ENCODE measurements at places on chromosomes 7 and 10.

DNA sequence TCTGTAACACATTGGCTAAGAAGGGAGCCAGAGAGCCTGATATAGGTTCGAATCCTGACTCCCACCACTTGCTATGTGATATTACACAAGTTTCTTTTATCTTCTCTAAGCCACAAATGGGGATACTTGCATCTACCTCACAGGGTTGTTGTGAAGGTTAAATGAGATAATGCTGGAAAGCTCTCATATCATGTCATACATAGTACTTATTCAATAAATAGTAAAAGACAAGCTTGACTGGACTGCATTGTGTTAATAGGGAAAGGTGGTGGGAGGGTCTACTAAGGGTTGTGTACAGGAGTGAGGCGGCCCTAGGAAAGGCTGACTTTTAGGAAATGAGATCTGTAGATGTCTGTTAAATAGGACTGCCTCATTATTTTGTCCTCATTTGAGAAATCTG lies 35.8 kb upstream of the DNMBP start:
- DNase-seq: peak; percentile 23

- no peak for DNase-seq
Observed at GRCh38 chr10:96951954-96952353, 119.9 kb downstream of the LCOR start.

DNA sequence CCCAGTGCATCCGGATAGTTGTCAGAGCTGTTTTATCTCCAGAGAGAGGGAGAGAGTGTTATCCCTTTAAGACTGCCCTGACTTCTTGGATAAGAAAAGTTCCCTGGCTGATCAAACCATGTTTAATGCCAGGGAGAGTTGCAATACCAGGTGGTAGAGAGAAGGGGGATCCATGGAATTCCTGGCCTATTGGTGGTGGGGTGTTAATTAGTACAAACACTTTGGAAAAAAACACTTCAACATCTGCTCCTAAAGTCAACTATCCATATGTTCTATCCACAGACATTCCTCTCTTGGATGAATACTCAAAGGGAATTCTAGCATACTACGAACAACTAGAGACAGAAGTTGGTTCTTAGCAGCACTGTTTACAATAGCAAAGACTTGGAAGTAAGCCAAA lies 307.2 kb downstream of the TCERG1L start:
- no peak for DNase-seq

- DNase-seq: no peak
Observed at GRCh38 chr10:72014785-72015480, 50.7 kb downstream of the CHST3 start.

GRCh38 chr10:78777867-78778266 lies 290.9 kb upstream of the ZMIZ1 start:
- peak; percentile 70 for DNase-seq

GRCh38 chr7:26398756-26399509 lies 107.3 kb downstream of the SNX10 start:
- peak; percentile 44 for DNase-seq

DNA sequence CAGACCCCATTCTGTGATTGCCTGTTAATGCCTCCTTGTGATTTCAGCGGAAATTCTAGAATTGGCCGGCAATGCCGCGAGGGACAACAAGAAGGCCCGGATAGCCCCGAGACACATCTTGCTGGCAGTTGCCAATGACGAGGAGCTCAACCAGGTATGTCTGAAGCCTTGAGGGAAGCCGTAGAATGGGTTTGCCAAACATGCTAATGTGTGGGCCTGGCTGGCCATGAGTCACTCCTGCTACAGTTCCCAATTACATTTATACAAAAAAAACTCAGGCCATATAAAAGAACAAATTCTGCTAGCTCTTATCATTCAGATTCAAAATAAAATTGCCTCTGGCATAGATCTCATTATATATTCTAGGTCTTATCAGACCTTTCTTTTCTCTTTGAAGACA lies 37.4 kb downstream of the MACROH2A2 start:
- no peak for DNase-seq

DNA sequence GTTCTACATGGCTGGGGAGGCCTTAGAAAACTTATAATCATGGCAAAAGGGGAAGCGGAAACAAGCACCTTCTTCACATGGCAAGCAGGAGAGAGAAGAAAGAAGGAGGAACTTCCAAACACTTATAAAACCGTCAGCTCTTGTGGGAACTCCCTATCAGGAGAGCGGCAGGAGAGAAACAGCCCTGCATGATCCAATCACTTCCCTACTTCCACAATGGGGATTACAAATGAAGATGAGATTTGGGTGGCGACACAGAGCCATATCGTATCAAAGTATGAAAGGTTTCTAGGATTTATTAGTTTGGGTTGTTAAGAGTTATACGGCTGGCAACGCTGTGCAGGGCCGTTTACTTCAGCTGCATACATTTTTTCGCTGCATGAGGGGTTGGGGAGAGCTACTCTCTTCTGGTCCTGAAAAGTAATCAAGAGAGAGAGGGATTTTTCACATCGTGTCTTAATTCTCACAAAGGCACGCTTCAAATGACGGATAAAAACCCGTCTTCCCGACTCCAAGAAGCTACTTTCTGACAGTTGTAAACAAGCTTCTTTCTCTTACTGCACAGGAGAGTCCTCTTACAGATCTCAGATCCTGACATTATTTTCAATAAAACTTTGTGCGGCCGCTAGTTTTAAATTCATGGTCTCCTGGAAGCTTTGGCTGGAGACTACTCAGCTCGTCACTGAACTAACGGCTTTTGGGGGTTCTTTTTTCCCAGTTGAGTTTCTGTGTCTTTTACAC lies 751 bp upstream of the GTPBP10 start:
- DNase-seq: peak; percentile 57

GRCh38 chr7:88665892-88666514 lies 93.5 kb upstream of the ZNF804B start:
- DNase-seq: no peak

GRCh38 chr10:83076443-83076842 lies 1062.9 kb upstream of the GHITM start:
- no peak for DNase-seq

DNA sequence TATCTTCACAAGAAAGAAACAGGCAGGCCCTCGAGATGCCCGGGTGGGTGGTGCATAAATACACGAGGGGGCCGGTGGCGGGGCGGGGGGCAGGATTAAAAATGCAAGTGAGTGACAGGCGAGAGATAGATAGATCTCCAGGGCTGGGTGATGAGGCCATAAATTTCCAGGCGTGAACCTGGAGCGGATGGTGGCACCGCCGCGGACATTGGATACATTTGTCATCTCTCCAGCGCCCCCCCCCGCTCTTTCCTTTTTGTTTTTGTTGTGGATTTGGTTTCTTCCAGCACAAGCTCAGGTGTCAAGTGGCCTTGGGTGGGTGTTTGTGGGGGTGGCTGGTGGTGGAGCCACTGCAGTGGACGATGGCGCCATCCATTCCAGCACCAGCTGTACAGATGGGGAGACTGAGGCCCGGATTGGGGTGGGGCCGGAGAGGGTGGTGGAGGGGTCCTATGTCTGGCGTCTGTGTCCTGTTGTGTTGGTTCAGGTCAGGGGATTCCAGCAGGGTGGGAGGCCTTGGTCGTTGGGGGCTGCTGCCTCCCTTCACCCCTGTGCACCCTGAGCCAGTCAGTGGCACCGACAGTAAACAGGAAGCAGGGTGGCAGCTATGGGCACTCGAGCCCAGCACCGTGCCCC lies 2.9 kb downstream of the ELFN1 start:
- DNase-seq: no peak

GRCh38 chr10:51786016-51786683 lies 86.8 kb upstream of the CSTF2T start:
- DNase-seq: no peak

- DNase-seq: no peak
Observed at GRCh38 chr7:15459018-15459615, 102.7 kb downstream of the AGMO start.

GRCh38 chr10:19577381-19577780 lies 238.9 kb upstream of the PLXDC2 start:
- DNase-seq: no peak

GRCh38 chr7:99597762-99598501 lies at the start of gene TMEM225B:
TSS of gene TMEM225B (plus strand) at chr7:99598267. CDS start at chr7:99604389, 6,122 bp downstream.
- DNase-seq: no peak

GRCh38 chr10:5945561-5946418 lies 31.6 kb downstream of the IL15RA start:
- DNase-seq: peak; percentile 86

GRCh38 chr7:156642306-156643045 lies 1.9 kb downstream of the RNF32 start:
- no peak for DNase-seq

DNA sequence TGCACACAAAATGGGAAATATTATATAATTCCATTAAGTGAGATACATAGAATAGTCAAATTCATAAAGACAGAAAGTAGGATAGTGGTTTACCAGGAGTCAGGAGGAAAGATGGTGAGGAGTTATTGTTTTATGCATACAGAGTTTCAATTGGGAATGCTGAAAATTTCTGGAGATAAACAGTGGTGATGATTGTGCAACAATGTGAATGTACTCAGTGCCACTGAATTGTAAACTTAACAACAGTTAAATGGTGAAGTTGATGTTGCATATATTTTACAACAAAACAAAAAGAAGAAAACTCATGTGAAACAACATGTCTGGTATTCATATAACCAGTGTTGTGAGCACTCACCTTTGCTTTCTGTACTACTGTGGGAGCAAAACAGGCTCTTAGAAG lies 168.9 kb upstream of the TEX47 start:
- DNase-seq: no peak

GRCh38 chr7:117621075-117621618 lies 141.3 kb downstream of the CFTR start:
- no peak for DNase-seq

GRCh38 chr7:45267262-45267661 lies 109.7 kb downstream of the RAMP3 start:
- no peak for DNase-seq

DNA sequence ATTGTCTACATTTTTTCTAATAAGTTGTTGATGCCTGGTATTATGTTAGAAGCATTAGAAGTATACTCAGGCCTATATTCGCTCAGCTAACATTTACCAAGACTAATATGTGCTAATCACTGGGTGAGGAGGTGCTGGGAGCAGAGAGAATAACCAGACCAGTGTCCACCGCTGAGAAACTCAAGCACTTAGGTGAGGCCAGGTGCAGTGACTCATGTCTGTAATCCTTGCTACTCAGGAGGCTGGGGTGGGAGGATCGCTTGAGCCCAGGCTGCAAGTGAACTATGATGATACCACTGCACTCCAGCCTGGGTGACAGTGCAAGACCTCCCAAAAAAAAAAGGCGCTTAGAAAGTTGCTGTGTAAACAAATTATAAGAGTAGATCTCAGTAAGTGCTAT lies 182.2 kb upstream of the AOAH start:
- DNase-seq: no peak

GRCh38 chr10:44994752-44995530 lies 5.8 kb upstream of the ZNF22 start:
- DNase-seq: no peak

DNA sequence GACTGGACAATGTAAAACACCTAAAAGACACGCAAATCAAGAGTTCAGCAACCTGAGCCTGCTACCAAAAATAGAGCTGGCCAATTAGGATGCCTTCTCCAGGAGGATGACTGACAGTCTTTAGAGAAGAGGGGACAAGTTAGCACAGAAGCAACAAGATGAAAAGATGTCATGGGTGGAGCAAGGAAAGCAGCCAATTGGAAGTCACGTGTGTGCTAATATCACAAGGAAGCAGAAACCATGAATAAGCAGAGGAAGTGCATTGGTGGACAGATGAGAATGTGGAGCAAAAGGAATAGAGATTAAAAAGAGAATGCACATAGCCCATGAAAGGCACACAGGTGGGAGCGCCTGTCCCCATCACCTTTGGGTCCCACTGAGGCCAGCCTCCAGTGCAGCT lies 148.1 kb downstream of the SLC25A13 start:
- DNase-seq: no peak

DNA sequence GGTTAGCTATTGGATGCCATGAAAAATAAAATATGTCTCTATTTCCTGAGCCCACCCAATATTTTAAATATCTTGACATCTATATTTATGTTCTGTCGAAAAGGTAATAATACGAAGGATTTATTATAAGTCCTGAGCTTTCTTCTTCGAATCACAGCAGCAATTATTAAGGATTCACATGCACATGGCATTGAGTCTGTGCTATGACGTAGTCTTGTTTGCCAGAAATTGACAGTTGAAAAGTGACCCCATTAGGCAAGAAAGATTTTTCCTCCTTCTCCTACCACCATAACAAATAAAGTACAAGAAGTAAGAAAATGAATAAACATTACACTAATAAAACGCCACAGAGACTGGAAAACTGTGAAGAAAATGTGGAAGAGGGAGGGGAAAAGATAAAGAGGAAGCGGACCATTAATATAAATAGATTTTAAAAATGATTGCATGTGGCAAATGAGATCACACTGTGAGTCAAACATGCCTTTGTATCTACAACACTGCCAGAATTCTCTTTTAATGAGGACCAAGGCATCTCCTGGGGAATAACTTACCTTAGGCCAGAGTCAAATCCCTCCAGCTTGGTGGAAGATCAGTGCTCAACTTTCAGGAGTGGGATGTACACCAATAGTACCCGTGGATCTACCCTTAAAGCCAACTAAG lies 21.6 kb downstream of the FZD1 start:
- DNase-seq: no peak

- no peak for DNase-seq
Observed at GRCh38 chr10:1642600-1643160, 94.6 kb downstream of the ADARB2 start.

- DNase-seq: no peak
Observed at GRCh38 chr7:23490357-23491135, 20.3 kb upstream of the IGF2BP3 start.

- no peak for DNase-seq
Observed at GRCh38 chr7:93036807-93037206, 81.0 kb downstream of the SAMD9 start.

Data from mesenchymal stem cell (in vitro differentiated cells and primary cell).